ENCODE measurements at places on chromosomes 13 and 19.
A peak's percentile ranks its signal among the peaks of the same experiment; 100 is the strongest.

GRCh38 chr13:76884186-76884906 lies 1.9 kb downstream of the KCTD12 start:
- DNase-seq, result no peak

- DNase-seq, result no peak
Measured at GRCh38 chr13:42174344-42175162, 97.4 kb upstream of the AKAP11 start.

GRCh38 chr13:98429977-98430736 lies 146.8 kb downstream of the STK24 start:
- no peak for DNase-seq

GRCh38 chr13:60143775-60144174 lies 20.0 kb downstream of the DIAPH3 start:
- no peak for DNase-seq

DNA sequence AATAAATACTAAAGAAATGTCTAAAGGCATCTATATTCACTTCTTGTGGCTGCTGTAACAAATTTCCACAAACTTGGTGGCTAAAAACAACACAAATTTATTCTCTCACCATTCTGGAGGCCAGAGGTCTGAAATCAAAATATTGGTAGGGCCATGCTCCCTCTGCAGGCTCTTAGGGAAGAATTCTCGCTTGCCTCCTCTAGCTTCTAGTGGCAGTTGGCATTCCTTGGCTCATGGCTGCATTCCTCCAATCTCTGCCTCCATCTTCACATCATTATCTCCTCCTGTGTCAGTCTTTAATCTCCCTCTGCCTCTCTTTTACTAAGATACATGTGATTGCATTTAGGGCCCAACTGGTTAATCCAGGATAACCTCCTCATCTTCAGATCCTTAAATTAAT lies 54.1 kb upstream of the RFXAP start:
- DNase-seq, result no peak

DNA sequence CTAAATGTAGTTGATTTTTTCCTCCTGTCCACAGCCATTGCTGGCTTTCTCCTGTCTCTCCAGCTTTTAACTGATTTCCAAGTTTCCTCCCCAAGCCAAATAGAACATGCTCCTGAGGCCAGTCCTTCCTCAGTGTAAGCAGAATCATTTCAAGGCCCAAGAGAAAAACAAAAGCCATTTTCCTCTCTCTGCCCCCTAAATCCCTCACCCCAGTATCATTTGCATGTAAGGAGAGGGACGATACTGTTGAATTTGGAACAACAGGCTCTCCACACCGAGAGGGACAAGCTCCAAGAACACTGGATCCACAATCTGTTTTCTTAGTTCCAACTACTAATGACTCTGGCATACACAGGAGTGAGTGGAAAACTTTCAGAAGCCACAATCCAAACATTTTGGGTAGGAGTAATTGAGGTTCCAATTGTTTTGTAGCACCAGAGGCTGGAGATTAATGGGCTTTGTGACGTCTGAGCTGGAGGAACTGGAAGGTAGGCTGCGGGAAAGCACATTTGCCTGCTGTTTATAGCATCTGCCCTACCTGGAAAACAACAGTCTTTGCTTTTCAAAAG lies 156.8 kb downstream of the FLT1 start:
- no peak for DNase-seq

GRCh38 chr19:32456406-32456805 lies 50.8 kb downstream of the DPY19L3 start:
- no peak for DNase-seq

GRCh38 chr13:99086267-99087097 lies 108.6 kb upstream of the DOCK9 start:
- DNase-seq, result no peak

DNA sequence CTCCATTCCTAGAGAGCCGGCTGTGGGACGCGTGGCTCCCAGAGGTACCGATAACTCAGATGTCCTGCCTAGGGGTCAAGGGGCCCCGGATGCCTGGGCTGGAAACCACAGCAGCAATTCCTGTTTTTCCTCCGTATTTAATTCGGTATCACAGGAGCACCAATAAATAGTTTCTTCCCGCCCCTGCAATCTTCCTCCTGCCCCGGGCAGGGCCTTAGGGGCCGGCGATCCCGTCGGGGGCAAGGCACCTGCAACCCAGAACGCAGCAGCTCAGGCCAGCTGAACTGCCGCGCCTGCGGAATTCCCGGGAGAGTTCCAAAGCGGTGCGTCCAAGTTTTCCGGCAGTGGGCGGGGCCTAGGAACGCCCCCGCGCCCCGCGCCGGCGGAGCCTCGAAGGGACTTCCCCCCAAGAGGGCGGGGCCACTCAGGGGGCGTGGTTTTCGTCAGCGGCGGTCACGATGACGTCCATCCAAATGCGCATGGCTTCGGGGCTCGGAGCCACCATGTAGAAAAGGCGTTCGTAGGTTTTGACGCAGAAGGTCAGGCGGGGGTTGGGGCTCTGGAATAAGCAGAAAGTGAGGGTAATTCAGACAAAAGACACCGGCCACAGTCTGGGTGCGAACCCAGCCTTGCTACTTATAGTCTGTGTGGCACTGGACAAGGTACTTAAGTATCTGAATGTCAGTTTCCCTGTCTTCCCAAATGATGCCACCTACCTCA lies 9.7 kb upstream of the LYPD3 start:
- DNase-seq, result peak; percentile 69

GRCh38 chr13:25910991-25911419 lies 140.8 kb downstream of the SHISA2 start:
- DNase-seq, result peak; percentile 21

GRCh38 chr13:105492216-105492615 lies 1043.2 kb downstream of the EFNB2 start:
- DNase-seq, result no peak

- no peak for DNase-seq
Measured at GRCh38 chr13:78317030-78317429, 286.3 kb downstream of the POU4F1 start.

DNA sequence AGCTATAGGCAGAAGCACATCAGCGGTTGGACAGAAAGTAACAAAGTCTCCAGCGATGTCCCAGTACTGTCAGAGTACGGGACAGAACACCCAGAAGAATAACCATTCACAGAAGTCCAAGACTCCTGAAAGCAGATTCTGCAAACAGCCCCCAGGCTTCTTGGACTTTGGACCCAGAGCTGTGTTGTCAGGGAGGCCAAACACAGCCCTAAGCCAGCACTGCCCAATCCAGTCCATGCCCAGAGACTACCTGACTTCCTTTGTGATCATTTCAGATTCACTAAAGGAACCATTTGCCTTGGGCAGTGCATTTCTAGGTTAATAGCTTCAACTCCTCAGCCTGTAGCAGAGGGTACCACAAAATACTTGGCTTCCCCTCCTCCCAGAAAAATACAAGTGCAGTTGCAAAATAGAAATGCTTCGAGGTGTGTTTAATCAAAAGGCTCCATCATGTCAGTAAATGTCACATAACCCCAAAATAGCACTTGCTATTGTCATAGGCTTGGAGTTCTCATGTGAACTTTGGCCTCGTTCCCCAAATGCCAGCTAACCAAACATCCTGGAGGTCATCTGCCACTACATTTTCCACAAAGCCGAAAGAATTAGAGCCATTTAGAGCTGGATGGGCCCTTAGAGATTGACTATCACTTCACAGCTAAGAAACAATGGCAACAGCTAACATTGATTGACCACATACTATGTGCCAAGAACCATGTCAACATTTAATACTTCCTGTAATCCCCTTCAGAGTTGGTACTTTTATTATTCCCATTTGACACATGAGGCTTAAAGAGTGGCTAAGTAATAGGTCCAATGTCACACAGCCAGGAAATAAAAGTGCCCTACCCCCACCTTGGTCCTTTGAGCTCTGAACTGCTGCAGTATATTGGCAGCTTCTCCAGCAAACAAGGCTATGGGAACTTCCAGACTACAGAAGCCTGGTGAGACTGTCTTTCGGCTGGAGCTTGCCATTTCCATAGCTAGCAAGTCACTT lies 329.9 kb downstream of the FOXO1 start:
- no peak for DNase-seq

- DNase-seq, result no peak
Measured at GRCh38 chr13:44237276-44237767, 136.3 kb upstream of the SERP2 start.

- no peak for DNase-seq
Measured at GRCh38 chr19:39158646-39159260, 33.2 kb downstream of the PAK4 start.

GRCh38 chr13:30926781-30927180 lies 5.7 kb upstream of the TEX26 start:
- DNase-seq, result no peak

DNA sequence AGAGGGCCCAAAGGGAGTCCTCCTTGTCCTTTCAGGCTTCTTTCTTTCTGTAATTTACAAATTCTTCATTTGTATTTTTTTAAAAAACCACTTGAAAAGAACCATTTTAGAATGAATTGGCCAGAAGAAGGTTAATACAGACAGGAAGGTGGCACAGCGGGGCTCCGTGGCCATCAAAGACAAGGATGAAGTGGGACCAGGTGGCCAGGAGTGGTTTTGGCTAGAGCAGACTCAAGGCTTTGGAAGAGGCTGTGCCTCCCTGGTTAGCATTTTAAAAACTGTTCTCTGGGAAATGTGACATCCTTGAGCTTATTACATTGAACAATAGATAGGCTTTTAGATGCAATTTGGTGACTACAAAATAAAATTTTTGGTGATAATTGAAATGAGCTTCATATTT lies 48.4 kb downstream of the ATP8A2 start:
- no peak for DNase-seq

- peak; percentile 65 for DNase-seq
Measured at GRCh38 chr19:45952686-45953505, 20.8 kb downstream of the NOVA2 start.

Data from NCI-H2227 treated with DMSO at 0.1 percent for 48 hours (cell line).